Thoracic aorta (tissue), 2 donors: ENCODE measurements at places on chromosomes 1 and 21.

DNA sequence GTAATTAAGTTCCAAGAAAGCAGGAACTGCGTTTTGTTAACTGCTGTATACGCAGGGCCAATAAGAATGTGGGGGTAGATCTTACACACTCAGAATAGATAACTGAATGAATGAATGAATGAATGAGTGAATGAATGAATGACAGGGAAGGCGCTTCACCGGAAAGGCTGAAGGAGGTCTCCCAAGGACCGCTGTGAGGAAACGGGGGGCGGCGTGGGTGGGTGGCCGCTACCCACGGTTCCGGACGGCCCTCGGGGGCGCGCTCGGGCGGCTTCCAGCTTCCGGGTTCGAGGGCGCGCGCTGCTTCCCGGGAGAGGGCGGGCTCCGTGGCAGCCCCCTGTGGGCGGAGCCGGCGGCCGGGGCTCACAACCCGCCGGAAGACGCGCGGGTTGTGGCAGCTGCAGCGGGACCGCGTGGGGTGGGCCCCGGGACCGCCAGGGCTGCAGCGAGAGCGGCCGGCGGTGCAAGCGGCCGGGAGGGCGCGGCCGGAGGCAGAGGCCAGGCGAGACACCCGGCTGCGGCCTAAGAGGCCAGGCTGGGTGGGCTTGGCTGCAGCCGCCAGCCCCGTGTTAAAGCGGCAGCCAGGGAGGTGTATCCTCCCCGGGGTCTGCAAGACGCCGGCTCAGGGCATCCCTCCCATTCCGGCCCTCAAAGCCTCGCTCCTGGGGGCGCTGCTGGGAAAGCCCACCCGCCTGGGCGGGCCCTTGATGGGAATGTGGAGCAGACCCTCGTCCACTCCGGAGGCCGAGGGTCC, at the start of gene ZFP69:
Gene ZFP69 (plus strand): TSS at position 367 of the 754 bp plus-strand sequence. CDS start 2,072 bp downstream, outside the sequence.
- DNase-seq: peak; percentile 14
- H3K27ac ChIP-seq: peak within 1 kb of the TSS; percentile 61
- peaks cover 4% of the 10 kb centered on the region for H3K36me3 ChIP-seq
- peak within 1 kb of the TSS; percentile 82 for H3K4me3 ChIP-seq
- peaks cover 13% of the 10 kb centered on the region for H3K4me1 ChIP-seq

DNA sequence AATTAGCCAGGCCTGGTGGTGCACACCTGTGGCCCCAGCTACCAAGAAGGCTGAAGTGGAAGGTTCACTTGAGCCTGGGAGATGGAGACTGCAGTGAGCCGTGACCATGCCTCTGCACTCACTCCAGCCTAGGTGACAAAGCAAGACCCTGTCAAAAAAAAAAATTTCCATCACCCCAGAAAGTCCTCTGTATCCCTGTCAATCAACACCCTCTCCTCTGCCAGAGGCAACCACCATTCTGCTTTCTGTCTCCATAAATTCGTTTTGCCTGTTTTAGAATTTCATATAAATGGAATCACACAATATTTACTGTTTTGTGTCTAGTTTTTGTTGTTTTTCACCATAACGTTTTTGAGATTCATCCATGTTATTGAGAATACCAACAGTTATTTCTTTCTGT, 141.6 kb upstream of the SLC45A1 start:
- H3K36me3 ChIP-seq: no peaks in the 10 kb centered on the region
- no peak for DNase-seq
- H3K27me3 ChIP-seq: no peaks in the 10 kb centered on the region

DNA sequence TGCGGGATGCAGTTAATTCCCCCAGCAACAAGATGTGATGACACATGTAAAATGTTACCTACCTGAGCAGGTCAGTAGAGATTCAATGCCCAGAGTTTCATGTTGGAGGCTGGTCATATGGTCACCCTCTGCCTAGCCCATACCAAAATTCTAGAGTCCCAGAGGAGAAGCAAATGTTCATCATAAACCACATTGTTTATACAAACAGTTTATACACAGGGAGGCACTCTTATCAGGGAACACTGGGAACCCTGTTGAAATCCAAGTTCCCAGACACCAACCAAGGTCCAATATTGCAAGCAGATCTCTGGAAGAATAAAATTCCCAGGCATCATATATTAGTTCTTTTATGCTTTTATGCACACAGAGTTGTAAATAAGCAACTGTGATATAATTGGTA, 10.5 kb downstream of the HAO2 start:
- no peak overlapping the region for H3K4me3 ChIP-seq
- no peak overlapping the region for H3K27ac ChIP-seq
- no peaks in the 10 kb centered on the region for H3K4me1 ChIP-seq
- no peaks in the 10 kb centered on the region for H3K27me3 ChIP-seq
- DNase-seq: no peak

- peaks cover 14% of the 10 kb centered on the region for H3K4me1 ChIP-seq
- peak overlapping the region; percentile 7 for H3K4me3 ChIP-seq
- DNase-seq: peak; percentile 48
- no peaks in the 10 kb centered on the region for H3K36me3 ChIP-seq
- H3K27me3 ChIP-seq: no peaks in the 10 kb centered on the region
- H3K27ac ChIP-seq: peak overlapping the region; percentile 69
Observed at GRCh38 chr1:96559707-96560596, 161.6 kb upstream of the PTBP2 start.

- H3K4me1 ChIP-seq: no peaks in the 10 kb centered on the region
- no peaks in the 10 kb centered on the region for H3K27me3 ChIP-seq
- no peak overlapping the region for H3K27ac ChIP-seq
- H3K36me3 ChIP-seq: no peaks in the 10 kb centered on the region
- H3K4me3 ChIP-seq: no peak overlapping the region
Observed at GRCh38 chr1:205656236-205656635, 24.1 kb downstream of the SLC45A3 start.

GRCh38 chr1:111154021-111154999, 14.3 kb downstream of the CEPT1 start:
- H3K27ac ChIP-seq: no peak overlapping the region
- no peak for DNase-seq
- no peaks in the 10 kb centered on the region for H3K27me3 ChIP-seq
- peaks cover 4% of the 10 kb centered on the region for H3K36me3 ChIP-seq
- H3K4me3 ChIP-seq: no peak overlapping the region

- no peak overlapping the region for H3K4me3 ChIP-seq
- no peak for DNase-seq
- no peak overlapping the region for H3K27ac ChIP-seq
- no peaks in the 10 kb centered on the region for H3K27me3 ChIP-seq
- H3K4me1 ChIP-seq: peaks cover 36% of the 10 kb centered on the region
Observed at GRCh38 chr1:91779548-91780021, 106.4 kb downstream of the TGFBR3 start.

DNA sequence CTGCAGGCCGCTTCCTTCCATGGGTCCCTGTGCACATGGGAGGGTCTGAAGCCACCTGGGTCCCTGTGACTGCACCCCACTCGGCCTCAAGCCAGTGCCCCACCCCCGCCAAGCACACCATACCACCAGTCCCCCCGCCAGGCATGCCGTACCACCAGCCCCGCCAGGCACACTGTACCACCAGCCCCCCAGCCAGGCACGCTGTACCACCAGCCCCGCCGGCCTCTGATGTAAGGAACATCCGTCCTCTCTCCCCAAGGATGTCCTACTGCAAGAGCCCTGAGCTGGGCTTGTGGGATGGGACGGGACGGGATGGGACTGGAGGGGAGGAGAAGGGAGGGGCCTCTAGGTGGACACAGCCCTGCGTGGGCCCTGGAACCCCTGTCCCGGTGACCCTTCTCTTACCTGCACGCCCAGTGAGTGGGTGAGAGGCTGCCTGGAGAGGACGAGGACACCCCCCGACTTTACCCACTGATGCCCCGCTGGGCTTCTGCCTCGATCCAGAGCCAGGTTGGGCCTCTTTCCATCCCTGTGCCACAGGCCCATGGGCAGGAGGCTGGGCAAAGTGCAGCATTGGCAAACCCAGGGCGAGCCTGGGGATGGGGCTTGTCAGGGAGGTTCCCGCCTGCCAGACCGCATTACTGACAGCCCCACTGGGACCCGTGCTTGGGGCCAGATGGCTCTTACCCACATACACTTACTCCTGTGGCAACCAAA, 40.8 kb upstream of the COL6A1 start:
- no peaks in the 10 kb centered on the region for H3K4me1 ChIP-seq
- no peak for DNase-seq
- no peak overlapping the region for H3K27ac ChIP-seq
- no peaks in the 10 kb centered on the region for H3K27me3 ChIP-seq
- no peak overlapping the region for H3K4me3 ChIP-seq
- H3K36me3 ChIP-seq: no peaks in the 10 kb centered on the region

DNA sequence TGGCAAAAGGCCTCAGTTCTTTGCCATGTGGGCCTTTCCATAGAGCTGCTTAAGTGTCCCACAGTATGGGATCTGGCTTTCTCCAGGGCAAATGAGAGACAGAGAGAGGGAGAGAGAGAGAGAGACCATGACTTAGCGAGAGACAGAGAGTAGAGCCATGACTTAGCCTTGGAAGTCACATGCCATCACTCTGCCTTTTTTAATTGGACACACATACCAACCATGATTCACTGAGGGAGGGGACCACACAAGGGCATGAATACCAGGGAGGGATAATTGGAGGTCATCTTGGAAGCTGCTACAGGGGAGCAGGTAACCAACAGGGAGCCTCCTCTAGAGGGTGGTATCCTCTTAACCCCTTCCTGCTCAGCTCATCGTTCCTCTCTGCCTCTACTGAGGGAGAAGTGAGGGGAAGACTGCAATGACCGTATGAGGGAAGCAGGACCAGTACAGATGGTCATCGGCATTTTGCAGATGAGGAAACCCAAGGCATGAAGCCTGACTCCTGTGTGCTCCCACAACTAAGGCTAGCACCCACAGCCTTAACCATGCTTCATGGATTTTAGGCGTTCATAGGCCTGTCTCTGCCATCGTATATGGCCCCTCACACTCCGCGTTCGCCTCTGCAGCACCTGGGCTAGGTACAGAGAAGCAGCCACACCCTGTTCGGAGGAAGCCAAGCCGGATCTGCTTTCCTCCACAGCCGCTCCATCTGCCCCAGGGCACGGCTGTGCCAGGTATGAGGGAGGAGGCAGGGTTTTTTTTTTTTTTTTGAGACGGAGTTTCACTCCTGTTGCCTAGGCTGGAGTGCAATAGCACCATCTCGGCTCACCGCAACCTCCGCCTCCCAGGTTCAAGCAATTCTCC, 38.6 kb downstream of the MEF2D start:
- H3K36me3 ChIP-seq: no peaks in the 10 kb centered on the region
- H3K4me3 ChIP-seq: no peak overlapping the region
- H3K27me3 ChIP-seq: no peaks in the 10 kb centered on the region
- no peak for DNase-seq

- H3K4me3 ChIP-seq: peak overlapping the region; percentile 15
- peaks cover 21% of the 10 kb centered on the region for H3K4me1 ChIP-seq
- no peaks in the 10 kb centered on the region for H3K36me3 ChIP-seq
- no peak for DNase-seq
Observed at GRCh38 chr21:37711286-37711829, 204.9 kb downstream of the KCNJ6 start.

GRCh38 chr1:185837711-185838110, 103.5 kb downstream of the HMCN1 start:
- no peak overlapping the region for H3K4me3 ChIP-seq
- no peaks in the 10 kb centered on the region for H3K36me3 ChIP-seq
- no peaks in the 10 kb centered on the region for H3K27me3 ChIP-seq
- no peak overlapping the region for H3K27ac ChIP-seq
- peaks cover 10% of the 10 kb centered on the region for H3K4me1 ChIP-seq

DNA sequence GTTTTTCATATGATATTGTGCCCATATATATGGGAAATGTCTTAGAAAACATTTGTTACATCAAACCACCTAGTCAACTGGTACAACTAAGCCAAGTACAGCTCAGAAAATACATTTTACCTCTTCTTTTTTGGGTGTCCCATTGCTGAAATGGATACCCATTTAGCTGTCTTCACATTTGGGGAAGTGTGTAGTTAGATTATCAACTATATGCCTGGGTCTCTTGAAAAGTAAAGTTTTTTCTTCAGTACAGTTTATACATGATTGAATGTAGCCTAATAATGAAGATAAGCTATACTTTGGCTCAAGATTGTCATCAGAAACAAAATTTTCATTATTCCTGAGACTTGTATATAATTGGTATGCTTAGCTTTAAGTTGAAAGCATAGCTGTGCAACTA, 2.0 kb downstream of the AGO3 start:
- H3K27ac ChIP-seq: no peak overlapping the region
- H3K36me3 ChIP-seq: no peaks in the 10 kb centered on the region
- DNase-seq: no peak
- H3K4me3 ChIP-seq: no peak overlapping the region
- peaks cover 32% of the 10 kb centered on the region for H3K4me1 ChIP-seq

GRCh38 chr21:25501462-25501861, 105.8 kb downstream of the MRPL39 start:
- no peak overlapping the region for H3K4me3 ChIP-seq
- no peaks in the 10 kb centered on the region for H3K36me3 ChIP-seq
- H3K4me1 ChIP-seq: no peaks in the 10 kb centered on the region
- DNase-seq: no peak

GRCh38 chr21:25831300-25831960, 96.7 kb downstream of the GABPA start:
- no peaks in the 10 kb centered on the region for H3K36me3 ChIP-seq
- H3K4me1 ChIP-seq: no peaks in the 10 kb centered on the region
- H3K4me3 ChIP-seq: no peak overlapping the region
- no peak for DNase-seq

- H3K4me3 ChIP-seq: no peak overlapping the region
- no peaks in the 10 kb centered on the region for H3K36me3 ChIP-seq
- no peak for DNase-seq
- peaks cover 14% of the 10 kb centered on the region for H3K4me1 ChIP-seq
- no peak overlapping the region for H3K27ac ChIP-seq
Observed at GRCh38 chr1:81827942-81828341, 27.2 kb downstream of the ADGRL2 start.

DNA sequence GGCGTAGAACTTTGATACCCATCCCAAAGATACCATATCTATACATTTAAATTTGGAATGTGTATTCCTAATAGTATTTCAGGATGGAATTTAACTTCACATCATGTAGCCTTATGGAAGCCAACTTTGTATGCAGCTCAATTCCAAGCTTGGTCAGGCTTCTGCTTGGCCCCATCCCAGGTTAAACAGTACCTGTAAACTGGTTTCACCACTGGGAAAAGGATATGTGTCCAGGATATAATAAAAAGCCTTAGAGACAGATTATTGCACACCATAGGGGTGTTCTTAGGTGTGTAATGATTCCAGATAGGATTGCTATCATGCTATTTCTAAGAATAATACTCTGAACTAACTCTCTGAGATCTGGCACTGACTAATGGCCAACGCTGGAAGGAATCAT, 28.1 kb downstream of the ADAM30 start:
- no peak for DNase-seq
- H3K4me3 ChIP-seq: no peak overlapping the region
- no peaks in the 10 kb centered on the region for H3K27me3 ChIP-seq
- no peak overlapping the region for H3K27ac ChIP-seq
- H3K4me1 ChIP-seq: peaks cover 9% of the 10 kb centered on the region
- no peaks in the 10 kb centered on the region for H3K36me3 ChIP-seq

- DNase-seq: no peak
- H3K4me1 ChIP-seq: peaks cover 8% of the 10 kb centered on the region
- H3K27me3 ChIP-seq: no peaks in the 10 kb centered on the region
- H3K36me3 ChIP-seq: no peaks in the 10 kb centered on the region
Observed at GRCh38 chr1:206559672-206559995, 52.3 kb downstream of the RASSF5 start.
